ENCODE measurements at places on chromosomes 7 and 10.

- DNase-seq: no peak
These were observed 14.5 kb downstream of the PALD1 start for GRCh38 chr10:70492786-70493659.

DNA sequence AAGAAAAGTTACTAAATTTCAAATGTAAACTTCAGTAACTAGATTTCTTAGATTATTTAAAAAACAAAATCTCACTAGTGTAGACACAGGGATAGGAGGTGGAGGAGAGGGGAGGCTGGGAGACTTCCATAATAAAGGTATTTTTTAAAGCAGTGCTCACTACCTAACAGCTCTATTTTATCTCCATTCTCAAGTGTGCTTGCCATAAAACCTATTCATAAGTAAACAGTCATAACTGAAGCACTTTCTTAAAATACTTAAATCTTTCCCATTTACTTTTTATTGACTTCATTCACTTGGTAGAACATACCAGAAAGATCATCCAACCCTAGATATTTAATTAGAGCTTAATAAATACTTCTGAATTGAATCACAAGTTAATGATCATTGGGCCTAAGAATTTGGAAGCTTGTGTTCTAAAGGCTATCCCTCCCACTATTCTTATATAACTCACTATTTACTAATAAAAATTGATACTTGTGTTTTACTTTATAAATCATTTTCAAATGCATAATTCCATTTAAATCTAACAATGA, 107.4 kb downstream of the SNX13 start:
- no peak for DNase-seq

DNA sequence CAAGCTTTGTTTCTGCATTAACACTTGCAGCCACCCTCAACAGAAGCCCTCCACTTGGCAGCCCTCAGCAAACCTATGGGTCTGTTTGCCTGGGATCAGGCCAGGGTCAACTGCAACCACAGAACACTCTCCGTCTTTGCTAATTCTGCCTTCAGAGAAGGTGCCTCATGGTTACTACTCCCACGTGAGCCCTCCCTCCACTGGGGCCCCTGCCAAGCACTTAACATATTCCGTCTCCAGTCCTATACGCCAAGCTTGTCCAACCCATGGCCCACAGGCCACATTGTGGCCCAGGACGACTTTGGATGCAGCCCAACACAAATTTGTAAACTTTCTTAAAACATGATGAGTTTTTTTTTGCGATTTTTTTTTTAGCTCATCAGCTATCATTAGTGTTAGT, 54.7 kb downstream of the HSPA12A start:
- no peak for DNase-seq

DNA sequence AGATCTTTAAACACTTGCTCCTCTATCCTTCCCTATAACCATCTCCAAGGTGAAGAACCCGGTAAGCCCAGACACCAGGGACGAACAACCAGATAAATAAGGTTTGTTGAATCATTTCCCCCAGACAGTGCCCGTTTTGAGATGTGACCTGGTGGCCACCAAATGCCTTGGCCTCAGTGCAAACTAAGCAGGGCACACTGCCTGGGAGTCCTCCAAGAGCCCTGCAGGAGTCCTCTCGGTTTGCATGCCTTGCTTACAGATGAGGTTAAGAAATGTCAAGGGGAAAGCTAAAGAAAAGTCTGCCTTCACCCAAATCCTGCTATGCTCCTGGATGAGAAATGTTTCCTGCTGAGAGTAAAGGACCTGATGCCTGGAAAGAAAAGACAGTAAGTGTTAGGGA, 31.6 kb downstream of the SLIT1 start:
- no peak for DNase-seq

DNA sequence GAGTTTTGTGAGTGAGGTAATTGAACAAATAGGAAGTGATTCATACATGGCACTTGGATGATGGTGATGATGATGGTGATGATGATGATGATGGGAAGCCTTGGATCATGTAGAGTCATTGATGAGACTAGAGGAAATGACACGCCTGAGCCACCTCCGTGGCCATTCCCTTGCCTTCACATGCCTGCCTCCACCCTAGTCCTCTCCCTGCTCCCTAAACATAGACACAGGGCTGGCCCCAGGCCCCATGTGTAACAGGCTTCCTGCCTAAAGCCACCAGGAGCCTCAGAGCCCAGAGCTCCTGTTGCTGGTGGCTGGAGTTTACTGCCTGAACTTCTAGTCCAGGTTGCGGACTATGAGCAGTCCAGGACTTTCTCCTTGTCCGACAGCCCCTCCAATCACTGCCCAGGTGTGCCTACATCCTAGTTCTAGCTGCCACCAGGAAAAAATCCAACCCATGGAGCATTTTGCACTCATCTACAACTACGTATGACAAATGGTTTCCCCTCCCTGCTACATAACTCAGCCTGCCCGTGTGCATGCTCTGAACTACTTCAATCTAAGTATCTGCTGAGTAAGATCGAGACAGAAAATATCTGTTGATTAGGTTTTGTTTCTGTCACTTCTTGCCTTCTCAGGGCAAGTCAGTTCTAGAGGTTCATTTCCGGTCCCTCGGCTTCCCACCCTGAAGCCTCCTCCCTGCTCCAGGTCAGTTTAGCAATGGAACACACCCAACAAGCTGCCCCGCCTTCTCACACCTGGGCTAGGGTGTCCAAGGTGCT, 35.5 kb upstream of the KDM7A start:
- DNase-seq: no peak

DNA sequence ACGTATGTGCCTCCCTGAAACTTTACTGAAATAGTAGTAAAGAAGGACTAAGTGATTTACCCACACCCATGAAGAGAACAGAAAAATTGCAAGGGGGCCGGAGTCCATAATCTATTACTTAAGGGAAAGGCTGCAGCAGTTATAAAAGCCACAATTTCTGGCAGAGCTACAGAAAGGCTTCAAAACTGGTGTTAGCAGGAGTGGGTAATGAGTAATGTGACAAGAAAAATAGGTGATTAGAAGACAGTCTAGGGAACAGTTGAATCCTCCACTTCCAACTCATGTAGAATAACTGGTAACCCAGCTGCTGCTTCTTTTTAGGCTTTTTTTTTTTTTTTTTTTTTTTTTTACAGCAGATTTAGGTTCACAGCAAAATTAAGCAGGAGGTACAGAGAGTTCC, 413.3 kb downstream of the SFMBT2 start:
- no peak for DNase-seq

GRCh38 chr10:3740157-3740871, 44.7 kb downstream of the KLF6 start:
- no peak for DNase-seq

DNA sequence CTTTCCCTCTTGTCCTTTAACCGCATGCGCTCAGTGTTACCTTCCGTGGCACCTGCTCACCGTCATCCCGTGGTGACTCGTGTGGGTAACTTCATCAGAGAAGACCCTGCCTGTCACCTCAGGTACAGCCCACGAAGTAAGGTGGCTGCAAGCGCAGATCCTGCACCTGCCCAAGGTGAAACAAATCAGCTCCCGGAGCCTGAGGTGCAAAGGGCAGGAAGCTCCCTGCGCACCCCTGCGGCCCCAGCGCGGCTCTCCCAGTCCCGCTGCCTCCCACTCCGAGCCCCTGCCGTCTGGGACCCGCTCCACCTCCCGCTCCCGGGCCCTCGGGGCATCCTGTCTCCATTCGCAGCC, 110.9 kb upstream of the LANCL2 start:
- no peak for DNase-seq

- no peak for DNase-seq
These were observed 25.6 kb downstream of the RNF216 start for GRCh38 chr7:5755704-5756504.

DNA sequence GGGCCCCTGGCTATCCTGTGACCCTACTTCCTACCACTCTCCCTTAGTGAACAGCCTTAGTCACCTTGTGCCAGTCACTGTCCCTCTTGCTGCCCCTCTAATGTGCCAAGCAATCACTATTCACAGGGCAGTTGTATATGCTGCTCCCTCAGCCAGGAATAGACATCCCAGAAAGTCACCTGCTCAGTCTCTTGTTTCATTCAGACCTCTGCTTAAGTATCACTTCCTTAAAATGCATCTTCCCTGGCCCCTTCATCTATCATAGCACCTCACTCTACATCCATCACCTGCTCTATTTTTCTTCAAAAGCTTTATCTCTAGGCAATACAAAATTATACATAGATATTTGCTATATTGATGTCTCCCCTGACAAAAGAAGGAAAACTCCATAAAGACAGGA, 328.4 kb upstream of the NFE2L3 start:
- DNase-seq: no peak

- no peak for DNase-seq
These were observed 197.7 kb upstream of the FRMD4A start for GRCh38 chr10:14528450-14528849.

GRCh38 chr10:50621968-50622705, 1.6 kb downstream of the SGMS1 start:
- DNase-seq: peak; percentile 36

- no peak for DNase-seq
These were observed 28.9 kb downstream of the XRCC2 start for GRCh38 chr7:152647009-152647408.

DNA sequence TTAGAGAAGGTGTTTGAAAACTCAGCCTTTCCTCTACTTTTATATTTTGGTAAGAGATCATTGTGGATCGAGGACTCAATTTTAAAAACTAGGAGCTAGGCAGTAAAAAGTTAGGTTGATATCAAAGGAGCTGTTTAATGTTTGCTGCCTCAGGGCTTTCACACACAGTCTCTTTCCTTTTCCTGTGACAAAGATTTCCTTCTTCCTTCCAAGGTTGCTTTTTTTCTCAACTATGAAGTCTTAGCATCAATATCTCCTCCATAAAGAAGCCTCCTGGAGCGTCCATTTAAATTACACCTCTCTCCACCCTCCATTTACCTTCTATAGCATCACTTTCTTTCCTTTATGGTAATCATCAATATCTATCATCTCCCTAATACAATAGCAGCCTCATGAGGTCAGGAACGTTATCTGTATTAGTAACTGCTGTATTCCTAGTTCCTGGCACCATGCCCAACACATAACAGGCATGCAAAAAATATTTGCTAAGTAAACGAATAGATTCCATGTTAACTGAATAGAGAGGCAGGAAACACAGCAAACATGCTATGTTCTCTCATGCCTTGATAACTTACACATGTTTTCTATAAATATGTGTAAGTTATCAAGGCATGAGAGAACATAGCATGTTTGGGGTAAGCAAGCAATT, 48.5 kb downstream of the GNAT3 start:
- no peak for DNase-seq

- no peak for DNase-seq
These were observed 1061.1 kb upstream of the GHITM start for GRCh38 chr10:83078160-83078559.

DNA sequence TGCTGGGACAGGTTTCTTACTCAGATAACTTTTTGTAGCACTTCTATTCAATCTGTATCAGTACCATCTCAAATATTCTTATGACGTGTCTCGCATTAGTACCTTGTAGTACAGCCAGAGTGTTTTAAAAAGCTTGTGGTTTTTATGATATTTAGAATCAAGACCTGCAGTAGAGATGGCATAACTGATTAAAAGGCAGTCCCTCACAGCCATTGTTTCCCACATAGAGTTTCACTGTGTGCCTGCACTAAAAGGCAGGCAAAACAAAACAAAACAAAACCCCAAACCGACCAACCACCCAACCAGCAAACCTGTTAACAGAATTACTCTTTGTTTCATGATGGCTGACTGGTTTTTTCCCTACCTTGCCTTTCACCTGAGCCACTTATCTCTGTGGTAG, 221.3 kb upstream of the DGKB start:
- DNase-seq: no peak

GRCh38 chr10:104036069-104036384, 49.7 kb downstream of the COL17A1 start:
- DNase-seq: no peak

- no peak for DNase-seq
These were observed 1.7 kb downstream of the SCRN1 start for GRCh38 chr7:29987811-29988317.

- DNase-seq: no peak
These were observed 120.0 kb downstream of the CAMK1D start for GRCh38 chr10:12469345-12469744.

GRCh38 chr7:157416011-157416410, 79.2 kb downstream of the DNAJB6 start:
- no peak for DNase-seq

GRCh38 chr10:74275755-74276290, 124.8 kb downstream of the ADK start:
- no peak for DNase-seq

DNA sequence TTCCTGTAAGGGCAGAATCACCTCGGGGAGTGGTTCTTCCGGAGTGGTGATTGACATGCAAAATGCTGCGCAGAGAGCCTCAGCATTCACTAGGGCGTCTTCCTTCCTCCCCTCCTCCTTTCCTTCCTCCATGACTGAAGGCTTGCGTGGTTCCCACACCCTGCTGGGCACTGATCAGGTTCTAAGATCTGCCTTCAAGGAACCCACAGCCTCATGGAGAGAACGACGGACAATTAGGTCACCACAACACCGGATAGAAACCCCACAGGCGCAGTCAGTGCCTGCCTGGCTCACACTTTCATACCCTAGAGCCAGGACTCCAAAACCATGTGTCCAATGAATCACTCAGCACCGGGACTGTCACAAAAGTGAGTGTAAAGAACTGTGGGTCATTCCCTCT, 131.3 kb downstream of the DPP6 start:
- DNase-seq: no peak

- DNase-seq: no peak
These were observed 55.3 kb upstream of the YAE1 start for GRCh38 chr7:39510864-39511354.

- DNase-seq: no peak
These were observed 125.8 kb upstream of the PDSS1 start for GRCh38 chr10:26571655-26572054.

- DNase-seq: no peak
These were observed 13.6 kb downstream of the KPNA7 start for GRCh38 chr7:99194301-99194700.

GRCh38 chr10:6588082-6588481, 8.0 kb upstream of the PRKCQ start:
- DNase-seq: no peak

DNA sequence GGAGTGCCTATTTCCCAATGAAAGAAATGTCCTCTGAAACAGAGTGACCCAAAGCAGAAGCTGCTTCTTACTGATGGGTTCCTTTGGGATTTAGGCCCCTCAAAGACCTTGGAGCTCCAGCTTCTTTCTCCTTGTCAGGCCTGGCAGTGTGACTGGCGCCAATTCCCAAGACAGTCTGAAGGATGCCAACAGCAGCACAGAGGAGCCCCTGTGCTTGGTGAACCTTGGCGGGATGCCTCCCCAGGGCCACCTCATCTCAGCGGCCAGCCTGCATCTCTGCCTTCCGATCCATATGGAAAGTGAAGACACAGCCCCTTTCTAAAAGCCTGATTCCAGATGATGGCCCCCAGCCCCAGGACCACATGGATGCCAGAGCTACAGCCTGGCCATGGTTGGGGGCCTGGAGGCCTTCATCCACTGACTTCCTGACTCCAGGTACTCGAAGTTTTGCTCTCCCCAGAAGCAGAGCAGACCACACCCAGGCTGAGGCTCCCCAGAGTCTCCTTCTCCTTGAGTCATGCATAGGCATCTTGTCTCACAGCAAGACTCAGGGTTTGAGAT, 45.4 kb downstream of the FBXW4 start:
- DNase-seq: no peak

- DNase-seq: no peak
These were observed 207.6 kb upstream of the TMEM72 start for GRCh38 chr10:44703241-44704155.

All from stimulated activated CD8-positive, alpha-beta memory T cell treated with anti-CD3 and anti-CD28 coated beads, Interleukin-4, amount 100 ng/mL, for 4 hours (primary cell).